ENCODE measurements at places on chromosomes 3 and 15.
A peak's percentile ranks its signal among the peaks of the same experiment; 100 is the strongest.

GRCh38 chr3:127699416-127700300, 26.9 kb downstream of the ABTB1 start:
- DNase-seq = peak; percentile 10

DNA sequence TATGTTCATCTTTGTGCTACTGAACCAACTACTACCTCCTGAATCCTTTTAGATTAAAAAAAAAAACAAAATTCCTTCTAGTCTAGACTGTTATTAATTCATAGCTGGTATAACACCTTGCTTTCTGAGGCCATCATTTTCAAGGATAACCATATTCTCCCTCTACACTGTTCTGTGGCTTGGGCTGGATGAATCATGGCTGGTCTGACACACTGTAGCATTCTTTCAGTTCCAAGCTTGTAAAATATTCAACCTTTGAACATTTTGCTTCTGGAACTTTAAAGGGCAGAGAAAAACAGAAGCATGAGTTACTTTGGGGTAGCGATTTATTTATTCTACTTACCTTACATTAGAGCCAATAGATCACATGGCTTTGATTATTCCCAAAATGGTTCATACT, 7.6 kb downstream of the HSPBAP1 start:
- DNase-seq = no peak

DNA sequence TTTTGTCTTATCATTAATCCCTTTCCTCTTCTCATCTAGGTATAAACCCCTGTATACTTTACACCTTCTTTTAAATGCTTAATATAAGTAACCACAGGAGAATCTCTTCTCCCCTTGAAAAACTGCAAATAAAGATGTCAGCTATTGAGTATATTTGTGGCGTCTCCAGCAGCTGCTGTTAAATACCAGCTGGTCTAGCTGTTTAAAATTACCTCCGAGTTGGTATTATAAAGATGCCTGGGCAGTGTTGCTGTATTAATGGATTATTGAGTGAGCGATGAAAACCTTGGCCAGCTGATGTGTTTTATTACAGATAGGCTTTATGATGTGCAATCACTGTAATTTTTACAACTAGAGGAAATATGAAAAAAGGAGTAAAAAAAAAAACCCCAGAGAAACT, 388.1 kb downstream of the TBC1D5 start:
- no peak for DNase-seq

- no peak for DNase-seq
These were observed 9.8 kb upstream of the VGLL4 start for GRCh38 chr3:11653298-11654055.

DNA sequence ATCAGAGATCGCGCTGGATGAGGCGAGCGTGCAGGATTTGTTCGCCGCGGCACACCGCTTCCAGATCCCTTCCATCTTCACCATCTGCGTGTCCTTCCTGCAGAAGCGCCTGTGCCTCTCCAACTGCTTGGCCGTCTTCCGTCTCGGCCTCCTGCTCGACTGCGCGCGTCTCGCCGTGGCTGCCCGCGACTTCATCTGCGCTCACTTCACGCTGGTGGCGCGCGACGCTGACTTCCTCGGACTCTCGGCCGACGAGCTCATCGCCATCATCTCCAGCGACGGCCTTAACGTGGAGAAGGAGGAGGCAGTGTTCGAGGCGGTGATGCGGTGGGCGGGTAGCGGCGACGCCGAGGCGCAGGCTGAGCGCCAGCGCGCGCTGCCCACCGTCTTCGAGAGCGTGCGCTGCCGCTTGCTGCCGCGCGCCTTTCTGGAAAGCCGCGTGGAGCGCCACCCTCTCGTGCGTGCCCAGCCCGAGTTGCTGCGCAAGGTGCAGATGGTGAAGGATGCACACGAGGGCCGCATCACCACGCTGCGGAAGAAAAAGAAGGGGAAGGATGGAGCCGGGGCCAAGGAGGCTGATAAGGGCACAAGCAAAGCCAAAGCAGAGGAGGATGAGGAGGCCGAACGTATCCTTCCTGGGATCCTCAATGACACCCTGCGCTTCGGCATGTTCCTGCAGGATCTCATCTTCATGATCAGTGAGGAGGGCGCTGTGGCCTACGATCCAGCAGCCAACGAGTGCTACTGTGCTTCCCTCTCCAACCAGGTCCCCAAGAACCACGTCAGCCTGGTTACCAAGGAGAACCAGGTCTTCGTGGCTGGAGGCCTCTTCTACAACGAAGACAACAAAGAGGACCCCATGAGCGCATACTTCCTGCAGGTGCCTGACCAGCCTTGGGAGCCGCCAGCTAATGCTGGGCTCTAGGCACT, 819 bp downstream of the KLHL40 start:
- DNase-seq = no peak

DNA sequence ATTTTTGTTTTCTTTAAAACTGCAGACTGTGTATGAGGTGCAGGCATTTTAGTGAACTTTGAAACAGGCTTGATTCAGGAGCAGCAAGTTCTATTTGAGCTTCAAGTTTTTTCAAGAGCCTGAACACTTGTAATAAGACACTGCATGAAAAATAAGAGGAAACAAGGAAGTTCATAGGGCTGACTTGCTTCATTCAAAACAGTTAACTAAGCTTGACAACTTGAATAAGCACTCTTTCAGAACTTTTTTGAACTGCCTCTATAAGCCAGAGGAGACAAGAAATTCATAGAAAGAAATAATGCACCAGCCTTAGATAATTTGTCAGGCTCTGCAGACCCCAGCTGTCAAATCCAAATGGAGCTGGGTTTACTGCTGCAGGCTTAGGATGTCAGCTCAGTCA, 130.2 kb downstream of the SSR3 start:
- no peak for DNase-seq

- DNase-seq = no peak
These were observed 1194.6 kb downstream of the ZPLD1 start for GRCh38 chr3:103629391-103629790.

GRCh38 chr15:73907035-73907408, 19.2 kb upstream of the LOXL1 start:
- no peak for DNase-seq

DNA sequence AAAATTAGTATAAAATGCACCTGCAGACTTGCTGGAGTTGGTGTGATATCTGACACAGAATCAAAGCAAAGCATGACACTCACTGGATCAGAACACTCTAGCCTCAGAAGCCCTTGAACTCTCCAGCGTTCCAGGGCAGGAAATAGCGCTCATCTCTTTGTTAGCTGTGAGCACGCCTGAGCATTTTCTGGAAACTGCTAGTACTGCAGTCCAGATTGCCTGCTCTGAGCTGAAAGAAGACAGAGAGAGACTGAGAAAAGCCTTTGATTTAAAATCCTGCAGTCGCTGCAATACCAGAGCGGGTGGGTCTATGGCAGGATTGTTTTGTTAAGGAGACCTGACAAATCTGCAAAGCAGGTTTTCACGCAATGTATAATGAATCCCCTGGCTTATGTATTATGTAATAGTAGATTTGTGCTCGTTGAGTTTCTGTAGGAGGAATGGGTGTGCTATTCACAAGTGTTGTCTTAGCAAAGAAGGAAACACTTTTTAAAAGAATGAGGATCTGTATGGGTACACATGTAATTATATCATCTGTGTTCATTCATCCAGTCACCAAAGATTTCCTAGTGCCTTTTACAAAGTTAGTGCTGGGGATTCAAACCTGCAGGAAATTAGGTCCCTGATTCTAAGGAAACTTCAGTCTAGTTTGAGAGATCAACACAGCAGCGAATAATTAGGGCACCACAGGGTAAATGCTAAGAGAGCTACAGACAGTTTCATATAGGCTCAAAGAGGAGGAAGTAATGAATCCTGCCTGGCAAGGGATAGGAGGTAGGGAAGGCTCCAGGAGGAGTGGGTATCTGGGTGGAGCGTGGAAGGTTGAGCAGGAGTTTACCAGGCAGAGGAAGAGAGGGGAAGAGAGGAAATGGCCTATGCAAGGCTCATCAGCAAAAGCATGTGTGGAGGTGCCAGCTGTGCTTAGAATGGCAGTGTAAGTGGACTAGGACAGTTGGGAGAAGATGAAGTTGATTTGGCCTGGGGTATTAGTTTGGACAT, 26.1 kb upstream of the MGLL start:
- DNase-seq = peak; percentile 19

- no peak for DNase-seq
These were observed 36.0 kb upstream of the LYZL4 start for GRCh38 chr3:42446111-42447050.

DNA sequence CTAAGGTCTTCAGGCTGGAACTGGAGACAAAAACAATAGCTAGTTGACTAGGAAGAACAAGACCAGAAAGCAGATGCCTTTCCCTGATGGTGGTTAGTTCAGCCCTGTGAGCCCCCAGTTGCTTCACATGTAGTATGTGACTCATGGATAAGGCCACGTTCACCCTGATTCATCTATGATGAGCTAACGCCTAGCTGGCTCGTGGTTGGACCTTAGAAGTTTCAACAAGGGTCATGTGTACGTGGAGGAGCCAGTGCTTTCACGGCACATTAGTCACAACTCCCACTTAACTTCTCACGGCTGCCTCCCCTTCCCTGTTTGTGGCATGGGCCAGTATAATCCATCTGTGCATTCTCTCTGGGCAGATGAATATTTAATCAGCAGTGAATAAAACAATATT, 20.6 kb downstream of the COL8A1 start:
- peak; percentile 95 for DNase-seq

- no peak for DNase-seq
These were observed at the start of gene KNG1 for GRCh38 chr3:186717039-186717457. TSS of gene KNG1 (plus strand) at chr3:186717359. CDS start at chr3:186717543, 184 bp downstream.
